ENCODE measurements at places on chromosomes 5 and 9.

DNA sequence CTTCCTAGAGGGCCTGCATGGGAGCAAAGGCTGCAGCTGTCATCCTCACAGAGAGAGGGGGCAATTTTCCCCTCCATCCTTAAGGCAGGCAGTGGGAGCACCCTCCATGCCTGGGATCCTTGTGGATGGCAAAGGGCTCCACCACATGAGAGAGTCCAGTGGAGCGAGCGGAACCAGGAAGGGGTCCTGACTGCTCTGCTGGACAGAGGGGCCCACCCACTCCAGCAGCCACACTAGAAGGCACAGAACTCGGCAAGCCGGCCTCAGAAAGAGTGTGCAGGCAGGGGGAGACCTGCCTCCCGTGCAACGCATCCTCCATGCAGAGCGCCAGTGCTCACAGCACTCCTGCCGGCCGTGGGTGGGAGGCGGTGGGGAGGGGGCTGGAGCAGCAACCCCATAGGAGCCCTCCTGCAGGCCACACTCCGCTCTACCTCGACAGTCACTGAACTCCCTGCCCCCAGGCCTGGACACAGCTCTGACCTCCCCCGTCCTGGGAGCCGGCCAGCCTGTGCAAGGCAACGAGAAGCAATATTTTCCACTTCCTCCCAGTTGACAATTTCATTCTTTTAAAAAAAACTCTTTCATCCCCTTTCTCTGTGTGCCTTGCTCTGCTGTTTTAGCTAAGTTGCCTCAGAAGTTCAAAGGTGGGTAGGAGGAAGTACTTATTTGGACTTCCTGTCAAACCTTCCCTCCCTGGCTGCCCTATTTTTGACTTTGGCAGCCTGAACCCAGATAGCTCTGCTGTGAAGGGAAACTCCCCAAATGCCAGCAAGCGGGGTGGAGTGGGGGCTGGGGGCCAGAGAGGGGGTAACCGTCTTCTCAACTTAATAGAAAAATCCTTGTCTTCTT is 5.3 kb upstream of the LCP2 start:
- DNase-seq = no peak

DNA sequence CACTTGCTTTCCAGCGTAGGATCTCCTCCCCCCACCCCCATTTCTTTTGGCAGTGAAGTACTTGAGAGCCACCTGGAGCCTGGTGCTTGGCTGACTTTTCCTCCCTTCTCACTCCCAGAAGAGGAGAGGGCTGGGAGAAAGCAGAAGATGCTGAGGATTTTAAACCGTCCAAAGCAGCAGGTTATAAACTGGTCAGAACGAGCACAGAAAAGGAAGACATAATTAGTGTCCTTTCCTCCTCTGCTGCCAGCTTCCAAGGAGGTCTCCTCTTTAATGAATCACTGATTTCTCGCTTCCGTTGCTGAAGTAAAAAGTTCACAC is 563 bp upstream of the FGF10 start:
- no peak for DNase-seq

DNA sequence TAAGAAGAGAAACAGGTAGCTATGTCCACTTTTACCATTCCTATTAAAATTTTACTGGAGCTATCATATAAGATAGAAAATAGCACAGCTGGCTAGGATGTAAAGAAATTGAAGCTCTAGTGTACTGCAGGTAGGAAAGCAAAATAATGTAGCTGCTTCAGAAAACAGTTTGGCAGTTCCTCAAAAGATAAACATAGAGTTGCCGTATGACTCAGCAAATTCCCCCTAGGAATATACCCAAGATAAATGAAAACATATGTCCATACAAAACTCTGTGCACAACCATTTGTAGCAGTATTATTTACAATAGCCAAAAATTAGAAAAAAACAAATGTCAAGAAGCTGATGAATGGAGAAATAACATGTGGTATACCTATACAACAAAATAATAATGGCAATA is 64.6 kb upstream of the SHISAL2B start:
- peak; percentile 48 for DNase-seq

- peak; percentile 63 for DNase-seq
These were observed 106.2 kb downstream of the SEMA5A start for GRCh38 chr5:9439531-9440292.

GRCh38 chr9:117466111-117466510 is 51.3 kb upstream of the ASTN2 start:
- DNase-seq = no peak

DNA sequence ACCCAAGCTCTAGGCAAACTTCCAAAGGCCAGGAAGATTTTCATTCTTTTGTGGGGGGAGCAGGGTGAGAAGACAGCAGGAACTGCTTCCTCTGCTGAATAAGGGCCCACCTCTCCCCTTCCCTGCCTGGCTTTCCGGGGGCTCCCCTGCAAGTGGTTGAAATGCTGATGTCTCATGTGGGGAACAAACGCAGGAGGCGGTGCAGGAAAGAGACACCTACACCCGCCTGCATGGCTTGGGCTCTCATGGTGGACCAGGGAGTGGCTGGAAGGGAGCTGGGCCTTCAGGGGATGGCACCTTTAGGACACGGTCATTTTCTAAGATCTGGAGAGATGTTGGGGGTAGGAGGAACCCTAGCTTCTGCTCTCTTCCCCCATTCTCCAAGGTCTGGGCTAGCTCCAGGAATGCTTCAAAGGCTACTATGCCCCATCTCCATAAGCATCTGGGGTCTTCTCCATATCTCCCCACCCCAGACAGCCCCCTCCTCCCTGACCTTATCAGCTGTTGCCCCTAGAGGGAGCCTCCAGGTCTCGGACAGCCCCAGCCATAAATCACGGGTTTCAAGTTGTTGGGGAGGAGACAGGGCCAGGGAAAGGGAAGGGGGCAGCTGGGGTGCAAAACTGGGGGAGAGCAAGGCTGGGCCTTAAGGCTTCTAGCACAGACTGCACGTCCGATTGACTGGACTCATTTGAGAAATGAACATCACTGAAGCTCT is 76.6 kb downstream of the PSD2 start:
- DNase-seq = no peak

GRCh38 chr5:131644822-131645221 is 9.8 kb upstream of the RAPGEF6 start:
- DNase-seq = peak; percentile 28

GRCh38 chr5:82296929-82297328 is 18.8 kb upstream of the RPS23 start:
- no peak for DNase-seq

DNA sequence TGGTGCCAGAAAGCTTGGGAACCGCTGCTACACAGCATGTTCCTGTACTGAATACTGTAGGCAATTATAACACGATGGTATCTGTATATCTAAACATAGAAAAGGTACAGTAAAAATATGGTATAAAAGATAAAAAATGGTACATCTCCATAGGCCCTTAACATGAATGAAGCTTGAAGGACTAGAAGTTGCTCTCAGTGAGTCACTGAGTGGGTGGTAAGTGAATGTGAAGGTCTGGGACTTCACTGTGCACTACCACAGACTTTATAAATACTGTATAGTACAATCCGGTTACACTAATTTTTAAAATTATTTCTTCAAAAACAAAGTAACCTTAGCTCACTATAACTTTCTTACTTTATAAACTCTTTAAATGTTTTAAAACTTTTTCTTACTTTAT is 819.9 kb upstream of the GRAMD2B start:
- no peak for DNase-seq

DNA sequence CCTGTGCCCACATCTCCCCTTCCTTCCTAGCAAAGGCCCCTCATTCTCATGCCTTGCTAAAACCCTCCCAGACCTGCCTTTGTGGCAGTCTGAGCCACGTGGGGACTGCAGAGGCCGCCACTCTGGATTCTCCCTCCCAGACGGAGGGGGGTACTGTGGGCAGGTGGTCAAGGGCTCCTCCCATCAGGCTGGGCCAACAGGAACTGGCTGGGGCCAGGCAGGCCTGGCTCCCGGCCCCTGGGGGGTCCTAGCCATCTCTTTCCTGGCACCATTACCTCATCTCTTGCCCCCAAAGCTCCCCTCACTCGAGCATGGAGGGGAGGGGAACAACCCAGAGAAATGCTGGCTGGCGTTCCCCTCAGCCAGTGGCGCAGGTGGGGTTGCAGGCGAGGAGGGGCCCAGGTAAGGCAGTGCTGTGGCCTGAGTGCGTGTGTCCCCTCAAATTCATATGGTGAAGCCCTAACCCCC is 88.6 kb downstream of the ZNF354C start:
- no peak for DNase-seq

DNA sequence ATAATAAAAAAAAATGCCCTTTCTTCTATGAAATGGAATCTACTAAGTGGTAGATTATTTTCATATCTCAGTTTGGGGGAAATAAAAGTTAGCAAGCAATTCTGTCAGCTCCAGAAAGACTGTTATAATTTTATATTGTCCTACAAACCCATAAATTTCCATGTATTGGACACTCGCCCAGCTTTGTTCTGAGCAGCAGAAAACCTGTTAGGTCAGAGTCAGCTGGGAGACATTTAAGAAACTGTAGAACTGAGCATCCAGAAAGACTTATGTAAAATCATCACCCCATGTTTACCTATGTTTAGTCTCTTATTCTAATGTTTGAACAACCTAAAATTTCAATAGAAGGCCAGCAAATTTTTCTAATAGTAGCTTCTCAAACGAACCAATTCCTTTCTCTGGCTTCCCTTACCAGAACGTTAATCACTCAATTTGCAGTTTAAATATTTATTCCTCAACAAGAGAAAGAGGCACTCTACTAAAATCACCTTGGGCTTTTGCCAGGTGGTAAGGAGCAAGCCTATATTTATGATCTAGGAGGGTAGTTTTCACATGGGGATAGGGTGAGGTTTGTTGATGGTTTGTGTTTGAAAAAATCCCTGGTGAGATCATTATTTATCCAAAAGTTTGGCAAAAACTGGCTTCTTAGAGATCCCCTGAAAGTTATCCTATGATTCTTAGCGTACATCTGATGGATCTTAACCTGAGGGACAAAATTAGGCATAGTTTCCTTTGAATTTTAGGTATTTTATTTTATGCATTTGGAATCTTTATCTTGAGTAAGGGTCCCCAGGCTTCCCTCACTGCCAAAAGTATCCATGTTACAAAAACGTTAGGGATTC is 34.4 kb downstream of the MACROH2A1 start:
- DNase-seq = no peak

DNA sequence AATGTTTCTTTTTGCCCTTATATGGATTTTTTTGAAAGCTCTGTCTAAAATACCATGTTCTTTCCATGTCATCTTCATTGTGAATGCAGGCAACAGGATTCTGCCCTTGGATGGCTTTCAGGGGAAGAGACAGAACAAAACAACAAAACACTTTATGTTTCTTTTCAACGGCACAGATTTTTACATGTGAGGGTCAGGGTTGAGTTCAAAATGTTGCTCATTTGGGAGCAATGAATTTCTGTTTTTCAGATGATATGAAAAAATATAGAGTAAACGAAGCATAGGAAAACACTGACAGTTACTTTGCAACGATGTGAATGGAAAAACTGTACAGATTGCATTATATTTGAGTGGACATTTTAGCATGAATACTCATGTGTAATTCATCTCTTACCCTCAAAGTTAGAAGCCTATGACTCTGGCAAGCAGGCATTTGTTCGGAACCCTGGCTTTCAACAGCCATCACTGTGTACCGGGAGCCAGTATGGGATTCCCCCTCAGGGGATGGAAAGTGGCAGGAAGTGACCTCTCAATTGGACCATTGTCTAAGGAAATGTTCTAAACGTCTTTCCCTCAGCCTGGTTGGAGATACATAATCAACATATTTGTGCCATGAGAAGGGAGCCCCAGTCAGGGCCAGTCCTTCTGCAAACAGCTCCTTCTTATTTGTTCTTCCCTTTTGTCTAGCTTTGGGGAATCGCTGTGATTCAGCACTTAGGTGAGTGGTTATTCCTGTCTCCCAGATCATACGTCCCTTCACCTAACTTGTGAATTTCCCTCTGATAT is 153.9 kb upstream of the MEF2C start:
- peak; percentile 64 for DNase-seq

All from EL (cell line).